ENCODE measurements at places on chromosomes 7 and 10.

DNA sequence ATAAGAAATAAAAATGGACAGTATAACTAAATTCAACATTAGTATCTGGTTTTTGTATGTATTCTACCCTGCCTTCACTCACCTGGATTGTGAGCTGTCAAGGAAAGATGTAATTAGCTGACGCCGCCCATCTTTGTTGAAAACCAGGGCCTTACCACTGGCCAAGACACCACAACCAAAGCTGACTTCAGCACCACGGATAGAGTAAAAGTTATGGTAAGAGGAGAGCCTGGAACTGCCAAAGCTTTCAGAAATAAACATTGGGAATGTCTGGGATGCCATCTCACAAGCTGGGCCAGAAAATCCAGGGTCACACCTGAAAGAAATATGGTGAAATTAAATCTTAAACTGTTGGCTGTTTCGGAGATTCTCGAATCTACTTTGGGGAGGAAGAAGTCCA is 190.1 kb upstream of the SLC26A5 start:
- no peak overlapping the region for H3K27ac ChIP-seq
- H3K4me1 ChIP-seq, result no peaks in the 10 kb centered on the region
- H3K27me3 ChIP-seq, result peaks cover 2% of the 10 kb centered on the region
- H3K4me3 ChIP-seq, result no peak overlapping the region
- DNase-seq, result no peak

- no peaks in the 10 kb centered on the region for H3K4me1 ChIP-seq
- no peak overlapping the region for H3K27ac ChIP-seq
- H3K27me3 ChIP-seq, result no peaks in the 10 kb centered on the region
- H3K4me3 ChIP-seq, result no peak overlapping the region
These were observed 279.2 kb upstream of the MKI67 start for GRCh38 chr10:128405450-128405849.

DNA sequence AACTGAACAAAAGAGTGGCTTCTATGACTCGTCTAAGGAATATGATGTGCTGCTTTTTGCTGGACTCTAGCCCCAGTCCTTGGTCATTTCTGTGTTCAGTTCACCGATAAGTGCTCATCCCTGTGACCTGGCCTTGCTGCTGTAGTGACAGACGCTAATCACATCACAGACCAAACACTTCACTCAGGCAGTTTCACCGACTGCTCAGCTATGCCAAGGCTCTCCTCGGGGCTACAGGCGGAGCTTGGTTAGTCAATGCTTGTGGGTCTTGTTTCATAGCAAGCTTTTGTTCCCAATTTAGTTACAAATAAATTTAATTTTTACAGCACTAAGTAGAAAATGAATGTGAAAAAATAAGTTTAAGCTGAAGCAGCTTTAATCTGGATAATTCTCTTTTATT is 190.8 kb upstream of the PRKCQ start:
- H3K27me3 ChIP-seq, result peaks cover 46% of the 10 kb centered on the region
- no peak overlapping the region for H3K27ac ChIP-seq
- no peaks in the 10 kb centered on the region for H3K36me3 ChIP-seq
- H3K4me3 ChIP-seq, result no peak overlapping the region
- DNase-seq, result no peak
- H3K4me1 ChIP-seq, result no peaks in the 10 kb centered on the region

DNA sequence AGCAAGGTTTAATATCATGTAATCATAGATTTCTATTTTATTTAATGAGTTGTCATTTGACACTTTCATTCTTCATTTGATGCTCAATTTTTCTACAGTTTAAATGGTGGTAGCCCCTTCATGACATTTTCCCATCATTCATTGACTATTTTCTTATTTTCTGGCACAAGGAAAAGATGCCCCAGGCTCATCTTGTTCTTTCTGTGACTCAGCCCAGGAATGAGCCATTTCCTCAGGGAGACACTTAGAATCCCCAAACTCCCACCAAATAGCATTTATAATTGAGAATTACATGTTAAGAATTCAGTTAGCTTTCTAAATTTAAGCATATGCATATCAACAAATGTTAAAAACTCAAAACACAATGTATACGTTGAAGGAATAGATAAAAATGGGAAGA is 222.3 kb downstream of the KIF20B start:
- no peak overlapping the region for H3K4me3 ChIP-seq
- no peaks in the 10 kb centered on the region for H3K4me1 ChIP-seq
- no peak overlapping the region for H3K27ac ChIP-seq
- no peaks in the 10 kb centered on the region for H3K36me3 ChIP-seq

- H3K36me3 ChIP-seq, result peaks cover 12% of the 10 kb centered on the region
- H3K27me3 ChIP-seq, result no peaks in the 10 kb centered on the region
- DNase-seq, result no peak
- H3K4me3 ChIP-seq, result peak overlapping the region; percentile 91
- peak overlapping the region; percentile 92 for H3K27ac ChIP-seq
- H3K4me1 ChIP-seq, result peaks cover 22% of the 10 kb centered on the region
These were observed 1.1 kb upstream of the TRIP6 start for GRCh38 chr7:100865938-100866728.

DNA sequence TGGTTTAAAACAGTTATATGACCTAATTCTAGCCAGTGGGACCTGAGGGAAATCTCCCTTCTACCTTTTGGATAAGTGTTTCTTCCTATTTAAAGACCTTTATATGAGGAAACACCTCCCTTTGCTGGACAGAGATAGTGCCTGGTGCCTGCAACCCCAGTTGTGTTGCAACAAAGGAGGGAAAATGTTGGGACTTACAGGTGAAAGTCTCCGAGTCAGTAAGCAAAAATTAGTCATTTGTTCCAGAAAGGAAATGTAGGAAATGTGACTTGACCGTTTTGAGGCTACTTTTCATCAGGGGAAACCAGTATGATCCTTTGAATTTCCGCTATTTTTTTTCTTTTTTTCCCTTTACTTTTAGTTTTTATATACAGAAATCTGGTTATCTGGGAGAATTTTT is 165.5 kb downstream of the DKK1 start:
- no peak overlapping the region for H3K27ac ChIP-seq
- no peak for DNase-seq
- H3K36me3 ChIP-seq, result no peaks in the 10 kb centered on the region
- H3K4me3 ChIP-seq, result no peak overlapping the region

- H3K36me3 ChIP-seq, result peaks cover 12% of the 10 kb centered on the region
- H3K4me1 ChIP-seq, result peaks cover 17% of the 10 kb centered on the region
- DNase-seq, result no peak
- H3K27ac ChIP-seq, result no peak overlapping the region
- no peaks in the 10 kb centered on the region for H3K27me3 ChIP-seq
- no peak overlapping the region for H3K4me3 ChIP-seq
These were observed 2.7 kb upstream of the PRKRIP1 start for GRCh38 chr7:102393467-102393866.

DNA sequence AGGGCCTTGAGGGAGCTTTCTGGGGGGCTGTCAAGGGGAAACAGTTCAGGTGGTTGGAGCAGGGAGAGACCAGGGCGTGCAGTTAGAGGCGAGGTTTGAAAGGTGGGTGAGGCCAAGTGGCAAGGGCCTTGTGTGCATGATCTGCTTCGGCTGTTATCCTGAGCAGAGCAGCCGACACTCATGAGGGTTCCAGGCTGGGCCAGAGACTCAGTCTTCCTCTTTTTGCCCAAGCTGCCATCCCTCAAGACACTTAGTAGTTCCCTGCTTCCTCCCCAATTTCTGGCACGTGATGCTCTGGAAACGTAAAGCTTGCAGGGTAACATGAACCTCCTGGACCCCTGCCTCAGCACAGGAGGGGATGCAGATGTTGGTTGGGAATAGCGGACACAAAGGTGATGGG is 44.1 kb downstream of the KLRG2 start:
- H3K27me3 ChIP-seq, result no peaks in the 10 kb centered on the region
- H3K4me1 ChIP-seq, result peaks cover 3% of the 10 kb centered on the region
- no peak overlapping the region for H3K27ac ChIP-seq
- no peak overlapping the region for H3K4me3 ChIP-seq

DNA sequence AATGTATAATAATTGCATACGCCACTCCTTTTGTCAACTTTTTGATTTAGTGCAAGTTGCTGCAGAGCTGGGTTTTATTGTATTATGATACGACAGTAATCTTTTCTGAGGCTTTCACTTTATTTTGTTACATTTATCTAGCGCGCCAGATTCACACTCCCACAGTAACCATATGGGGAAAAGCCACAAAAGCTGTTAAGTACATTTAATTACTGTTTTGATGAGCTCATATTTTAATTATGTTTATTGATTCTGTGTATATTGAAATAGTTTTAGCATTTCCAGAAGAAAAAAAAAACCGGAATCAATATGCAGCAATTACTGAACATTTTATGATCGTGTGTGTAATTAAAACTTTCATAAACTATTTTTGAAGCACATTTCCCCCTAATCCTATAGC is 118.5 kb downstream of the RAB11FIP2 start:
- no peaks in the 10 kb centered on the region for H3K27me3 ChIP-seq
- no peaks in the 10 kb centered on the region for H3K4me1 ChIP-seq
- no peaks in the 10 kb centered on the region for H3K36me3 ChIP-seq
- no peak overlapping the region for H3K27ac ChIP-seq
- H3K4me3 ChIP-seq, result no peak overlapping the region

- H3K27ac ChIP-seq, result no peak overlapping the region
- H3K4me3 ChIP-seq, result no peak overlapping the region
- H3K4me1 ChIP-seq, result no peaks in the 10 kb centered on the region
- peaks cover 14% of the 10 kb centered on the region for H3K27me3 ChIP-seq
These were observed 64.6 kb upstream of the ELN start for GRCh38 chr7:73963252-73963822.

GRCh38 chr10:47109906-47110305 is 190.1 kb upstream of the GDF10 start:
- DNase-seq, result no peak
- H3K4me3 ChIP-seq, result no peak overlapping the region
- H3K27ac ChIP-seq, result no peak overlapping the region

DNA sequence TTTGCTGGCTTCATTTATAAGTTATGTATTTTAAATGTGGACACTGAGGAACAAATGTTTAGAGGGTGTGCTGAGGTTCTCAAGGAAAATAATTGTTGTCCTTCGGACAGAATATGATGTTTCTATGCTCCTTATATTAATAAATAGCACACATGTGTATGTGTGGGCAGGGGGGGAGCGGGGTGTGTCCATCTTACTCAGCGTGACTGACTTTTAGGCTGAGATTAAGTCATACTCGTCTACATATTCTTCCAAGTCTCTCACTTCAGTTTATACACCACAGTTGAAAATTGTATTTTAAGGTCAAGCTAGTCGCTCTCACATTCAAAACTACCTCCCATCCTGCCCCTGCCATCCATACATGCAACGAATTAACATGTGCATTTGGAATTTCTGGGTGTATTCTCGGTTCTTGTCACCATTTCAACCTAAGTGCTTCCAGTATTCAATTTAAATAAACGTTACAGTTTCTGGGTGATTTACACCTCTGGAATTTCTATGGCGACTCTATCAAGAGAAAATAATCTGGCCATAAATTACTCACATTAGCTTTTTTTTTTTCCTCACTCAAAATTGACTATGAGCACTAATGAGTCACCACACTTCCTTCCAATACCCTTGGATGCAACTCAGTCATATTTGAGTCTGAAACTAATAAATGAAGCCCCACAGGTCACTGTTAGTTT is 3.3 kb downstream of the PCDH15 start:
- DNase-seq, result no peak
- H3K27ac ChIP-seq, result no peak overlapping the region
- H3K36me3 ChIP-seq, result no peaks in the 10 kb centered on the region
- H3K27me3 ChIP-seq, result no peaks in the 10 kb centered on the region

GRCh38 chr7:96306385-96307125 is 15.3 kb downstream of the SLC25A13 start:
- DNase-seq, result no peak
- H3K36me3 ChIP-seq, result peaks cover 5% of the 10 kb centered on the region
- no peaks in the 10 kb centered on the region for H3K27me3 ChIP-seq
- peaks cover 26% of the 10 kb centered on the region for H3K4me1 ChIP-seq

DNA sequence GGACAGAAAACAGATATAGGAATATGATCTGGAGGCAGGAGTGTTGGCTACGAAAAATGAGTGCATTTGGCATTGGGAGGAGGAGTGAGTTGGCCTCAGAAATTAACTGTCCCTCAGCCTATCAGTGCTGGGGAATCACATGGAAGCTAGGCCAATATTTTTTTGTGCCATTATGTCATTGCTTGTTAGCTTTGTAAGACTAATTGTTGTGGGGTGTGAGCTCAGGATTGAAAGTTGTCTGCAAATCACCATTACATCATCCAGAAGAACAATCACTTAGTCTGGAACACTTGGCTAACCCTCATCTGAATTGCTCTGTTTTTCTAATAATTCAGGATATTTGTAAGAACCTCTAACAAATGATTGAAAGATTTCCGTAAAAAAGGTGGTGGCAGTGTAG is 45.2 kb upstream of the SEMA3D start:
- no peaks in the 10 kb centered on the region for H3K27me3 ChIP-seq
- H3K4me3 ChIP-seq, result no peak overlapping the region
- no peaks in the 10 kb centered on the region for H3K4me1 ChIP-seq
- no peak overlapping the region for H3K27ac ChIP-seq
- H3K36me3 ChIP-seq, result no peaks in the 10 kb centered on the region

DNA sequence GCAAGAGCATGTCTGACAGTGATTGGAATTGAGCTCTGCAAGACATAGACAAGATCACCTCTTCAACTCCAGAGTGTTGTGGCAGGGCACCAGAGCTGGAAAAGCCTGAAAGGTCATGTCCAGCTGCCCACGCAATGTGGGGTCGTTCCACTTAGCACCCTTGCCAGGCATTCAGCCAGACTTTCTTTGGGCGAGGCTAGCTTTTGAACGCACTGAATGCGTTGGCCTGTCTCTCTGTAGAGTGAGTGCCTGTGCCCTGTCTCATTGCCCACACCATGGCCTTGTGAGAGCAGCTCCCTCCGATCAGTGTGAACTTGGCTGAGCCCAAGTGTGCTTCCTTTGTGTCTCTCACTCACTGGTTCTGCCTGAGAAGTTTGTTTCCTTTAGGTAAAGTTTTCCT is 23.3 kb downstream of the UBTD1 start:
- no peak overlapping the region for H3K4me3 ChIP-seq
- no peak overlapping the region for H3K27ac ChIP-seq
- no peak for DNase-seq
- H3K4me1 ChIP-seq, result peaks cover 3% of the 10 kb centered on the region

DNA sequence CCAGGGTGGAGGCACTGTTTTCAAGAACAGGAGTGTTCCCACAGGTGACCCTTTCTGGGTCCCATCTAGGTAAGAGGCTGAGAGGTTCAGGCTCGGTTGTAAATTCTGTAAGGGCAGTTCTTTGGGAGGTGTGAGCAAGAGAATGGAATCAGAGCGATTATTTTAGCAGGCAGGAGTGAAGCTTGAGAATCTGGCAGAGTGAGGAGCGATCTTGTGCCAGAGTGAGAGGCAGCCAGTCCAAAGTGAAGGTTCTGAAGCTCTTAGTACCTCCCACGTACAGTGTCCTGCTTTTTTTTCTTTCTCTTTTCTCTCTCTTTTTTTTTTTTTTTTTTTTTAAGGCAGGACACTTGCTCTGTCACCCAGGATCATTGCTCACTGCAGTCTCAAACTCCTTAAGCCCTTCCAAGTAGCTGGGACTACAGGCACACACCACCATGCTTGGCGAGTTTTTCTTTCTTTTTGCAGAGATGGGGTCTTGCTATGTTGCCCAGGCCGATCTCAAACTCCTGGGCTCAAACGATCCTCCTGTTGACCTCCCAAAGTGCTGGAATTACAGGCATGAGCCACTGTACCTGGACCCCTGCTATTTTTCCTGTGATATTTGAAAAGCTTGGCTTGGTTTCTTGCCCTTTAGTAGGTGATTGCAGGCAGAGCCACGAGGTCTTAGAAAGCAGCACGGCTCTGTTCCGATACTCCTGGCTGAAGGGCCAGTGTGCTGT is 10.9 kb downstream of the POR start:
- H3K4me1 ChIP-seq, result peaks cover 10% of the 10 kb centered on the region
- H3K27me3 ChIP-seq, result no peaks in the 10 kb centered on the region
- no peak overlapping the region for H3K27ac ChIP-seq

All from activated CD8-positive, alpha-beta memory T cell treated with anti-CD3 and anti-CD28 coated beads, Interleukin-2, amount 10 ng/mL, durations not matched to agents 7 days and 5 days (primary cell).